ENCODE measurements at places on chromosomes 3 and 15.

DNA sequence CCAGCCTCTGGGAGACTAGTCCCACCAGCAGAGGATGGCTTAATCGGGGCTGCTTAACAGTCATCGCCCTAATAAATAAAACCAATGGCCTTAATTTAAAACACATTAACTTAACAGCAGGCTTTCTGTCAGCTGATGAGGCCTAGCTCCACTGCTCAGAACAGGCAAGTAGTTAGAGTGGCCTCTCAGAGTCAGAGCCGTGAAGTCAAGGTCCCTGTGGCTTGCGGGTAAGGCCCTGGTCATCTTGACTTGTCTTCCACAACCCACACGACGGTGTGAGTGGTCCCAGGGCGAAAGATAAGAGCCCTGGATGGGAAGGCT, 11.8 kb downstream of the XXYLT1 start:
- DNase-seq = peak; percentile 34

- DNase-seq = no peak
Observed at GRCh38 chr3:13007251-13007941, 65.8 kb downstream of the IQSEC1 start.

DNA sequence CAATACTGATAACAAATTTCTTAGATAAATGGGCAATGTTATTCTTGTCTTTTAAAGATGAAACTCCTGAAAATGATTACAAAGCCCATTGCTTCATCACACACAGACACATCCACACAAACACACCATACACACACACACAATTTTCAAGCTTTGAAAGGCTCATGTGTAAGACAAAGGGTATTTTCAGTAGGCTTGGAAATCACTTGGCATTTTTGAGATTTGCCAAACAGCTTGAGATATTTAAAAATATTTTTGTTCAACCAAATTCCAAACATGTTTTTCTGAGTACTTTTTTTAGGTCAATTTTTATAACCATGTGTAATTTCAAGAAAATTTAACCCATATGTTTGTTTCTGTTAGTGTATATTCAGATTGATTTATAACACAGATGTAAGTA, 283.7 kb downstream of the ROBO2 start:
- no peak for DNase-seq

DNA sequence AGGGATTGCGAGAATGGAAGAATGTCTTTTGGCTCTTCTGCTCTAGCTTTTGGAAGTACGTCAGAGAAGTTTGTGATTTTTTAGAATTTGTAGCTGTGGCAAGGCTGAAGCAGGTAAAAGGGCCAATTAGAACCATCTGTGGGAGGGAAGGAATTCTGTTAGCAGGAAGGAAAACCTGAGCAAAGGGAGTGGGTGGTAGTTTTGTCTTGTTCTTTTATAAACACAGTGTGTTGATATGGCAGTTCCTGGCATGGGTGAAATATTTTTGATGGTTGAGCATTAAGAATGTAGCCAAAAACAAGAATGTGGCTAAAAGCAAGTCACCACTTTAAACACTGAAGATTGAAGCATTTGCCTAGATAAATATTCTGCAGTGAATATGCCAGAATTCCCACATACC, 23.8 kb downstream of the DAG1 start:
- no peak for DNase-seq

- no peak for DNase-seq
Observed at GRCh38 chr3:132669256-132669777, 9.2 kb downstream of the UBA5 start.

DNA sequence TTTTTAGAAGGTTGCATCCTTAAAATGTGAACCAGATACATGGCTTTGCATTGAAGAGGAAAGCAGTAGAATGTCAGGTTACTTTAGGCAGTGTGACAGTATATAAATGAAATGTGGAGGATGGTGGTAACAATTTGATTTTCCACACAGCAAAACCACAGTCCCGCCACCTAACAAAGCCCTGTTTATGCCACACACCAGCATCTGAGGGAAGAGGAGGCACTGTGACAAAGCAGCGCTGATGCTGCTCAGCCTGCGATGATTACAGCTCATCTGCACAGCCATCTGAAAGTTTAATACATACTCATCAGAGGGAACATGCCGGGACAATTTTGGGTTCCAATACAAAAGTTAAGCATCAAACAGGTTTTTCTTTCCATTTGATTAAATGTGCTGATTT, 8.9 kb downstream of the RNF7 start:
- no peak for DNase-seq

DNA sequence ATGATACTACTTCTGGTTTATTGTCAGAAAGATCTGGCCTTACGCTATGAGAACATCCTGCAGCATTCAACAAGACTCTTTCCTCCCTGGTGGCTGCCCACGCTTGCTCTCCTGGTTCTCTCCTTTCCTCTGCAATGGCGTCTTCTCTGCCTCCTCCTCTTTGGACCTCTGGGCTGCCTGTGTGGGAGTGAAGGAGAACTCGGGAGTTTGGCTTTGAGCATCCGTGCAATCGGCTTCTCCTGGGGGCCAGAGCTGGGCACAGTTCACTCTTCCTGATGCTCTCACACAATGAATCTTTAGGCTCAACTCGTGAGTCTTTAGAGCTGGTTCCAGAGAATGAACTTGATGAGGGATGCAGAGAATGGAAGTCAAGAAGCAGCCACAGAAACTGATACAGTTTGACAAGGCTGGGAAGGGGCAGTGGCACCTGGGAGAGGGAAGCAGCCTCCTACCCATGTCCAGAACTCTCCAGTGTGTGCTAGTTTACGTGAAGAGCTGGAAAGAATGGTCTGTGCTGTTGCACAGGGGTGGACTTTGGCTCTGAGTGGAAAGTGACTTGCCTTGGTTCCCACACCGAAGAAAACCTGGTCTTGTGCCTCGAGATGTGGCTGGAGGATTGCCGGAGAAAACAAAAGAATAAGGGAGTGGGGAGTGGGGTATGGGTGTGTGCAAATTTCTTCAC, 37.9 kb downstream of the RPLP1 start:
- DNase-seq = no peak

DNA sequence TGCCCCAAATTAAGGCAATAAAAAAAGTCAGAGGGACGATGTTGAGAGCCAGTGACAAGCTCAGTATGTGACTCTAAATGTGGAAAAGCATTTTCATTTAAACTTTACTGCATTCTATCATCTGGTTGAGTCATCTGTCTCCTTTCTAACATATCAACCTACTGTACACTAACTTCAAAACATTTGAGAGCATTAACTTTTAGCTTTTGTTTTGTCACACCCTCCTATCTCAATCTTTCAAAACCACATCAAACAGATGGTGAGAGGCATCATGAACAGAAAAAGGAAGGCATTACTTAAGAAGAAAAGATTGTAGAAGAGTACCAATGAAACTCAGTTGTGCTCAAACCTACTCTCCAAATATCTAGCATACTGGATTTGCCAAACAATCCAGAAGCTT, 4.8 kb downstream of the LRRC58 start:
- DNase-seq = peak; percentile 38

DNA sequence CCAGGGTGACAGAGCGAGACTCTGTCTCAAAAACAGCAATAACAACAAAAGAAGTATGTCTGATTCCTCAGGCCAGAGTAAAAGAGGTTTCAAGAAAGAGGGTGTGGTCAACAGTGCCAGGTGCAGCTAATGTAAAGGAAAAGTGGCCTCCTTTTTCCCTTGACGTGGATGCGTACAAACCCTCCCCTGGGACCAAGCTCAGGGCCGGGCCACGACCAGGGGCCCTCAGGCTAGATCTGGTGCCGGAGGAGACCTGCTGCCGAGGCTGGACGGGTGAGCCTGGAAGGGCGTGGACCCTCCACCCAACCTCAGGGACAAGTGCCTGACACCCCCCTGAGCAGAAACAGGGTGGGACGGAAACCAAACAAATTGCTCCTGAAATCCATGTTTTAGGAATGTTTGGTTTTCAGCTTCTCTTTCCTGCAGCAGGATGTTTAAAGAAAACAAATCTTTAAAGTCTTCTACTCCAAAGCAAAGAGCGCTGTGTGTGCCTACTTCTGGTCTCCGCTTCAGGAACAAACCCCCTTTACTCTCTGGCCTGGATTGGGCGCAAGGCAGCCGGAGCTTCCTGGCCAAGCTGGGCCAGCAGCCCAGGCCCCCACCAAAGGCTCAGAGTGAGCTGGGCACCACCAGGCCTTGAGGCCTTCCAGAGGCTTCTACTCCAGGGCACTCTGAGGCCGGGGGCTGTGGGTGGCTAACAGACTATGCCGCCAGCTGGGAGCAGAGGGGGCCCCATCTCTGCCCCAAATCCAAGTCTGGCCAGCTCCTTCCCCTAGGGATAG, 21.4 kb downstream of the ZDHHC19 start:
- DNase-seq = no peak

- no peak for DNase-seq
Observed at GRCh38 chr15:32986147-32986546, 208.4 kb downstream of the FMN1 start.

- DNase-seq = no peak
Observed at GRCh38 chr3:133136114-133137041, 98.2 kb downstream of the TMEM108 start.

GRCh38 chr3:38755130-38755529, 60.9 kb downstream of the SCN10A start:
- DNase-seq = no peak

- DNase-seq = no peak
Observed at GRCh38 chr15:19973718-19974117, 567.9 kb downstream of the GOLGA6L6 start.

- no peak for DNase-seq
Observed at GRCh38 chr15:68626739-68627138, 47.9 kb downstream of the CORO2B start.

DNA sequence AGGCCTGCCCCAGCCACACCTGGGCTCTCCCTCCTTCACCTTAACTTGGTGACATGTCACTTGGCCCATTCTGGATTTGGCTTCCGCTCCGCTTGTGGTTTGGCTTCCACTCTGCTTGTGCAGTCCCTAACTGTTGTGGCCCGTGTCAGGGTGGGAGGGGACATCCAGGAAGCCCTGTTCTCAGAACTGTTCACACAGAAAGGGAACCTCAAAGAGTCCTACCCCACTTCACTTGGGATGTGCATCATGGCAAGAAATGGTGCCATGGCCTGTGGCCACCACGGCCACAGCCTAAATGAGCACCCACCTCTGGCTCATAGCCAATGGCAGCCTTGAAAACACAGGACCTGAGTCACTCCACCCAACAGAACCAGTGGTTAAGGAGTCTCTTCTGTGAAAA, 63.4 kb downstream of the CYP19A1 start:
- DNase-seq = no peak

DNA sequence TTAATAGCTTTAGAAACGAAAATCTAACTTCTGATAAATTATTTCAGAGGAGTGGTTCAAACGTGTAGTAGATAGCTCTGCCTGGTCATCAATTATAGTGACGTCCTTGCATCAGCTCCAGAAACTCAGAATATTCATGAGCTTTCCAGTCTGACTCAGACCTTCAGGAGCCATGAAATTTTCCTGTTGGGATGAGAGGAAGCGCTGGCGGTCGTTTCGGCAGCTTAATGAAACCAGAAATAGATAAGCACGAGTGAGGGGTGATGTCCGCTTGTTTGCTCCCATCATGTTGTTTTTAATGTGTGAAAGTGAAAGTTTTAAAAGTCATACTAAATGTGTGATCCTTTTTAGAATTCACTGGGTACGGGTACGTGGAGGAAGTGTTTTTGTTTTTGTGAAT, 141.1 kb downstream of the PGPEP1L start:
- DNase-seq = no peak

DNA sequence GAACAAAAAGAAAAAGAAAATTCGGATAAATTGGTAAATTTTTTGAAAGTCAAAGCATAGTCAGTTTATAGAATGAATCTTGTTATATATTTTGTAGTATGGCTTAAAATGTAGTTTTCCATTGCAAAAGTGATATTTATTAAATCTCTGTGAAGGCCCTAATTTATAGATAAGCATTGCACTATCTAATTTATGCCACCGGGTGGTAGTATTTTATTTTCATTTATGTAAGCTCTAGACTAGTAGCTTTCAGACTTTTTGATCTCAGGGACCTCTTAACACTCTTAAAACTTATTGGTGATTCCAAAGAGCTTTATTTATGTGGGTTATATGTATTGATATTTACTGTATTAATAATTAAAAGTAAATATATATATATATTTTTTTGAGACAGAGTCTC, 133.9 kb upstream of the LRRFIP2 start:
- DNase-seq = peak; percentile 10

GRCh38 chr15:31471731-31472430, 145.2 kb downstream of the KLF13 start:
- no peak for DNase-seq

GRCh38 chr3:121979734-121980449, 42.2 kb downstream of the ILDR1 start:
- DNase-seq = no peak

- DNase-seq = peak; percentile 45
Observed at GRCh38 chr3:8658306-8659212, 14.0 kb upstream of the SSUH2 start.

DNA sequence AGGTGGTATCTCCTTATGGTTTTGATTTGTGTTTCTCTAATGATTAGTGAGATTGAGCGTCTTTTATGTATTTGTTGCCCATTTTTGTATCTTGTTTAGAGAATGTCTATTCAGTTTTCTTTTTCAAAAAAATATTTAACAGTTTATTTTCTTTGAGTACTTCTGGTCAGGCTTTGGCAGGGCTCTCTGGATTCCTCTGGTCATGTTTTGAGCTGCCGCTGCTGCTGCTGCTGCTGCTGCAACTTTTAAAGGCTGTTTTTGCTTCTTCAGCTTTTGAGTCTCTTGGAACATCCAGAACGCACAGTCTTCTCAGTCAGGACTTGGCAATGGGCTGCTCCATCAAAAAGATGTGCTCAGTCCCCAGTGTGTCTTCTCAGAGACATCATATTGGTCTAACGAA, 40.1 kb downstream of the REC114 start:
- DNase-seq = no peak

- DNase-seq = no peak
Observed at GRCh38 chr3:35946121-35946853, 307.0 kb downstream of the ARPP21 start.

- peak; percentile 69 for DNase-seq
Observed at GRCh38 chr15:55277116-55277564, 12.5 kb downstream of the RAB27A start.

GRCh38 chr15:44813231-44813630, 76.9 kb downstream of the TRIM69 start:
- DNase-seq = no peak

DNA sequence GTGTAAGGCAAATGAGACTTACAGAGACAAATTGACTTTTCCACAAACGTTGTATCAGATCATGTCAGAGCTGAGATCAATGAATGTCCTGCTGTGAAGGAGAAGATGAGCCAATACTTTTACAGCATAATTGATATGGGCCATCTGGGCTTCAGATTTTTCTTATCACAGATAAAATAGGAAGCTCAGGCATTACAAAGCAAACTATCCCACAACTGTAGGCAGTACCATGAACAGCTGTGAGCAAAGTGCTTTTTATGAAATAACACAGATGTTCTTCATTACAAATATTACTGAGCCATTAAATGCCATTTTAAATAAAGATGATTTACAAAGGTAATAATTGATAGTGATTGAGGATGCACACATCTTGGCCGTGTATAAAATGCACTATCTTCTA, 852.3 kb downstream of the OTOL1 start:
- no peak for DNase-seq

- DNase-seq = no peak
Observed at GRCh38 chr3:12423131-12423530, 61.1 kb upstream of the TSEN2 start.

GRCh38 chr3:149333176-149333859, at the start of gene TM4SF18:
Gene TM4SF18, minus strand, starts transcription at chr3:149333636. Its CDS starts 254 bp downstream, at chr3:149333382.
- no peak for DNase-seq

GRCh38 chr3:109050591-109051167, 67.3 kb downstream of the MORC1 start:
- peak; percentile 35 for DNase-seq

Measured in GM20000 (cell line).